ENCODE measurements at places on chromosomes 5 and 9.

GRCh38 chr5:140725799-140726471, 25.7 kb downstream of the ZMAT2 start:
- no peak for DNase-seq

GRCh38 chr5:131977212-131977604, 31.7 kb upstream of the MEIKIN start:
- no peak for DNase-seq

DNA sequence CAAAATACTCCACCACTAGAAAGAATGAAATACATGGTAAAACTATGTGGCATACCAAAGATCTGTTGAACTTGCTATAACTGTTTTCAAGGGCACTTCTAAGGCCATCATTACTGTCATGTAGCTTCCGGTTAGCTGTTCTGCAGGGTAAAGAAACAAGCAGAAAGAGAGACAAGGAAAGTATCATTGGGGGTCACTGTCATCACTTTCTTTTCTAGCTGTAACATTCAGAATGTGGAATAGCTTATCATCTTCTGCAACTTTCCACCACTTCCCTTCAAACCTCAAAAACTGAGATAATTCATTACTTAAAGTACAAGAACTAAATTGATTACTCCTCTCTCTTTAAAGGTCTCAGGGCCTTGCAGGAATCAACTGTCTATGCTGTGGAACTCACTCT, 57.6 kb downstream of the RASEF start:
- no peak for DNase-seq

- DNase-seq = no peak
Observed at GRCh38 chr5:34511915-34512314, 144.2 kb upstream of the RAI14 start.

DNA sequence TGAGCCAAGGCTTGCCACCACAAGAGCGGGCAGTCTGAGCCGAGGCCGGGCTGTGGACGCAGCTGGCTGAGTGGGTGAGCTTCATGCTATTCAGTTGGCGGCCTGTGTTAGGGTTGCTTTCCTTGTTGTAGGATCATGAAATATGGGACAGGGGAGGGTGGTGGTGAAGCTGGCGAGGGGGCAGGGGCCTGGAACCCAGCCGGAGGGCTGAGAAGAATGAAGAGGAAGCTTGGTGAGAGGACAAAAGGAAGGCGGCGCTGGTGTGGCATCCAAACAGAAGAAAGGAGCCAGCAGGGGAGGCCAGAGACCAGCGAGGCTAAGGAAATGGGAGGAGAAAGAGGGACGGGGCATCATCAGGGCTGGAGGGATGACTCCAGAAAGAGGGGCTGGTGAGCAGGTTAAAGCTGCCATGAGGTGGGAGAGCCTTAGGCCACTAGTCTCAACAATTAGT, 18.3 kb downstream of the RALGPS1 start:
- DNase-seq = no peak

DNA sequence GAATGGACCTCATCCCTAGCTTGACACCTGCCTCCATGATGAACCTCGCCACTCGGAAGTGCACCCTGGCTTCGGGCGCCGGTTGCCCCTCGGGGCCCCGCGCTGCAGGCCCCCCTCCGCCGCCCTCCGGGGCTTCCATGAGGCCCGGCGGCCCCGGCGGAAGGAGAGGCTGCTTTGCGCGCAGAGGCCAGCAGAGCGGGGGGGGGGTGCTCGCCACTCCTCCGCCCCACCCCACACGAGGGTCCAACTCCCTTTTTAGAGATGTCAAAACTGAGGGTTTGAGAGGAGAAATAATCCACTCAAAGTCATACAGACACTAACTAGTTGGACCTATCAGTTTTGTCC, 7.9 kb downstream of the DUSP1 start:
- DNase-seq = no peak

DNA sequence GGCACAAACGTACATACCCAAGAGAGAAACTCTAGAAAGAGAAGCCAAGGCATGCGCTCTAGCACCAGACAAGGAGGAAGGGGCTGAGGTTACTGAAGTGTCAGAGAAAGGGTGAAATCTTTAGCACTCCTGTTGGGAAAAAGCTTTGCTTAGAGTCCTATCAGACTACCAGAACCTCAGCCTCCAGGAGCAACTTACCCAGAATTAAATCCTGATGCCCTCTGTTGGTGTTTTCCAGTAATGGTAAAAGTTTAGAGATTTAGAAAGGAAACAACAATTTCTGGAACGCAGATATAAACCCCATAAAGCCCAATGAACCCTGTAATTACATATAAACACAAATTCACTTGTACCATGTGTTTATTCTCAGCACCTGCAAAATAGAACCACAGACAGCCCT, 33.2 kb upstream of the ASTN2 start:
- no peak for DNase-seq

- DNase-seq = no peak
Observed at GRCh38 chr5:161273410-161273809, 273.1 kb downstream of the GABRB2 start.

DNA sequence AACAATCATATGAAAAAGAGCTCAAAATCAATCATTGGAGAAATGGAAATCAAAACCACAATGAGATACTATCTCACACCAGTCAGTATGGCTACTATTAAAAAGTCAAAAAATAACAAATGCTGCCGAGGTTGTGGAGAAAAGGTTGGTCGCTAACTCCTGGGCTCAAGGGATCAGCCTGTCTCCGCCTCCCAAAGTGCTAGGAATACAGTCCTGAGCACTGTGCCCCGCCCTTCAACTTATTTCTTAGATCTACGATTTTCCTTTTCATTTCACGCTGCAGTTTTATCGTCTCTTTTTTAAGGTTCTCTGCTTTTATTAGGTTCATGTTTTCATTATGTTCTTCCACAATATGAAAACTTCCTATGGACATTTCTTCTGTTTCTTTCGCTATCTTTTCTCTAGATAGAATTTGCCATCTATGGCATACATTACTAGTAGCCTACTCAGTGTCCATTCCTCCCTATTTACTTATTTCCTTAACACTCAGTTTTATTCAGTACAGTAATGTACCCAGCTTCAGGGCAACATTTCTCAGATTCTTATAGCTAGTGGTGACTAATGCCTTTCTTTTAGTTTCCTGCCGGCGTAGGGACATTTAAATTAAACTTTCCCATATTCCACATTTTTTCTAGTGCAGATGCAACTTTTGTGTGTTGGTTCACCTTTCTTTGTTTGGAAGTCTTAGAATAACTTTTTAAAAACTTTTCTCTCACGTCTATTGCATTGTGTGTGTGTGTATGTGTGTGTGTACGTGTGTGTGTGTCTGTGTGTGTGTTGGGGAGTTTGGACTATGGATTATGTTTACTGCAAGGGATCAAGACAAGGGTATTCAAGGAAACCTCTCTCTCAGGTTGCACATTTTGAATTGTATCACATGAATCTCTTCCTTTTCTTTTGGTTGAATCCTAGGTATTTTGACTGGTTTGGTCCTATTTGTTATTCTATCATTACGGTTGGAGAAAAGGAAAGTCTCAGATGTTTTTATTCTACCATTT, 21.6 kb upstream of the FBN2 start:
- no peak for DNase-seq

GRCh38 chr9:95857124-95857523, 18.4 kb upstream of the ERCC6L2 start:
- no peak for DNase-seq

- no peak for DNase-seq
Observed at GRCh38 chr5:1757511-1757910, 42.1 kb downstream of the MRPL36 start.

- no peak for DNase-seq
Observed at GRCh38 chr5:128097781-128098180, 14.2 kb downstream of the SLC12A2 start.

- DNase-seq = no peak
Observed at GRCh38 chr9:76603448-76603895, 144.5 kb downstream of the GCNT1 start.

- no peak for DNase-seq
Observed at GRCh38 chr5:65327582-65327981, 154.1 kb downstream of the ADAMTS6 start.

- DNase-seq = no peak
Observed at GRCh38 chr5:111931655-111932054, 174.7 kb upstream of the NREP start.

DNA sequence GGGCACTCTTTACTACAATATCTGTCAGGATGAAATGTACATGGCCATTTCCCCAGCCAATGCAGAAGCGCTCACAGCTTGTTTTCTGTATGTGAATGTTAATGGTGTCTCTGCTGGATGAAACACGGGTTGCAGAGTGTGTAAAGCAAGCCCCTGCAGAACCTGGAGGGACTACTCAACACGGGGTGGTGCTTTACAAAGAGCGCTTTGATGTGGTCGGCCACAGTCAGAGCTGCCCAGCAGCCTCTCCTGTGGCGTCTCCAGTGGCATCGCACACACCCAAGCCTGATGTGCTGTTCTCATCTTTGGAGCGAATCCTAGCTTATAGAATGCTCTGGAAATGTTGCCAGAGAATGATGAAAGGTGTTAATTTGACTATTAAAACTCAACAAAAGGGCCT, 162.7 kb upstream of the NFIL3 start:
- no peak for DNase-seq

DNA sequence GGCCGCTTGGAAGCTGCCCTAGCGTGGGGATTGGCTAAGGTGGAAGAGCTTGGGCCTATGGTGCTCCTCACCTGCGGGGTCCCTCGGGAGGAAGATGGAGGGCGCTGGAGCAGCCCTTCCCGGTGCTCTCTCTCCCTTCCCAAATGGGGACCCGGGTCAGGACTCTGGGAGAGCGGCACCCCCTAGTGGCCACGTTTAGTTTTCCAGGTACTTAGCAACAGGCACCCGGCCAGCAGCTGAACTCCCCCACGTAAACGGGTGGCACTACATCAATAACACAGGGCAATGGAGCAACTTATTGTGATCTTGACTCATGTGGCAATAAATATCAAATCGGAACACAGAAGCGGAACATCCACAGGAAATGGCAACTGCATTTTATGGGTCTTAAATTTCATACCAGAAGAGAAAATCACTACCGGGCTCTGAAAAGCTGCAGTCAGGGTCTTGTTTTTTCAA, 316.6 kb downstream of the AGTPBP1 start:
- DNase-seq = peak; percentile 51

- DNase-seq = no peak
Observed at GRCh38 chr9:102768002-102768401, 227.1 kb upstream of the CYLC2 start.

GRCh38 chr5:115977988-115978387, 15.7 kb downstream of the LVRN start:
- peak; percentile 28 for DNase-seq

GRCh38 chr5:150215979-150216944, 26.4 kb downstream of the SLC6A7 start:
- no peak for DNase-seq

GRCh38 chr5:127997201-127997704, 86.3 kb upstream of the SLC12A2 start:
- DNase-seq = no peak

DNA sequence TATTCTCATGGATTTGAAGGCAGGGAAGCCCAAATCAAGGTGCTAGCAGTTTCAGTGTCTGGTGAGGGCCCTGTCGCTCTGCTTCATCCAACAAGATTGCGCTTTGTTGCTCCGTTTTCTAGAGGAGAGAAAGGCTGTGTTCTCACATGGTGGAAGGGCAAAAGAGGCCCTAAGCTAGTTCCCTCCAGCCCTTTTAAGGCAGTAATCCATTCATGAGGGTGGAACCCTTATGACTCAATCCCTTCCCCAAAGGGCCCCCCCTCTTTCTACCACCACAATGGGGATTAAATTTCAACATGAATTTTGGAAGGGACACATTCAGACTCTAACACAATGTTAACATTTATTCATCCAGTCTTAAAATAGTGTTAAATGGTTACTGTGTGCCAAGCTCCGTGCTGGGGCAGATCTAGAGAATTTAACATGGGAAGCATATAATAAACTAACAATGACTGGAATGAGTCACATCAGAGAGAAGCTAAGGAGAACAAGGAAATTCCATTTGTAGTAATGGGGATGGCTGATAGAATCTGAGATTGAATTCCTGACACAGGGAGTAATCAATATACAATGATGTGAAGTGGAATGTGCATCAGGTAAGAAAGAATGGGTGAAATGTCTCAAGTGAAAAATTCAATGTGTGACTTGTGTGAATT, 382.8 kb upstream of the ZNF608 start:
- no peak for DNase-seq
